ENCODE measurements at places on chromosomes 11 and 22.

GRCh38 chr11:35873721-35874120, 70.1 kb upstream of the LDLRAD3 start:
- DNase-seq, result no peak

DNA sequence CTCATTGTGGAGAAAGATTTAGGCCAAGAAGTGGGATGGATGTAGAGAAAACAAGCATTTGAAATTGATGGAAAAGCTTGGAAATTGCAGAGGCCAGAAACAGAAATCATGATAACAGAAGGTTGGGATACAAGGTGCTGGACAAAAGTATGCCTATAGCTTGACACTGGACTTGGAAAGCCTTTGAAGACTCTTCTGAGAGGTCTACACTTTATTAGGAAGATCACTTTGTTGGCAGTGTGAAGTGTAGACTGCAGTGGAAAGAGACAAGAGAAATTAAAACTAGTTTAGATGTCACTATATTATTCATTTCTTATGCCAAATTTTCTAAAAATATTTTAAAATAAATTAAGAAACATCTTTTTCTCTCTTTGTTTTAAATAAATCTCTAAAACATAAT, 59.1 kb downstream of the KIF18A start:
- DNase-seq, result no peak

- DNase-seq, result no peak
These were observed 423.9 kb upstream of the CHORDC1 start for GRCh38 chr11:90646706-90647105.

- DNase-seq, result peak; percentile 60
These were observed 646 bp downstream of the NCAPD3 start for GRCh38 chr11:134223121-134223520.

DNA sequence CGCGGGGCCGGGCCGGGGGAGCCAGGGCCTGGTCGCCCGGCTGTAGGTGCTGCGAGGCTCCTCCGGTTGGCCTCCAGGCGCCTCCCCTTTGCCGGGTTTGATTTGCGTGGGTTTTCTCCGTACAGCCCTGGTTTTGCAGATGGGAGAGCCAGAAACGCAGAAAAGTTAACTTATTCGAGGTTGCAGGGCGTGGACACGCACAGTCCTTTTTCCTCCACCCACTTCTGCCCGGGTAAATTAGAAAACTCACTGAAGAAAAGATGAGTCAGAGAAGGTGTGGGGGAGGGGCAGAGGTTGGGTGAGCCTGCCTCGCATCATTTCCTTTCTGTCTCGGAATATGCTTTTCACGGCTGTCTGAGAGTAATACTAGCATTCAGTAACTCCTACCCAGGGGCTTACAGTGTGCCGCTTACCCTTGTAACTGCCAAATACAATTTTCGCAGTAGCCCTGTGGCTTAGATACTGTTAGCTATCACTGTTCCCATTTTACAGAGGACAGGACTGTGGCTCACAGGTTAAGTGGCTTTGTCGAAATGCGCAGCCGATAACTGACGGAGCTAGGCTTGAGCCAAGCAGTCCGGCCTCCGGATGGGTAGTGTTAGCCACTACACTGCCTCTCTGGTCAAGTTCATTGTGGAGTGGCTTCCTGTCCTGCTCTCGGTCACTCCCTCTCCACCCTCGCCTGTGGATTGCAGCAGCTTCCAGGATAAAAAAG, 812 bp downstream of the FADD start:
- peak; percentile 80 for DNase-seq

- DNase-seq, result no peak
These were observed 1.6 kb downstream of the MARK2 start for GRCh38 chr11:63840356-63841060.

DNA sequence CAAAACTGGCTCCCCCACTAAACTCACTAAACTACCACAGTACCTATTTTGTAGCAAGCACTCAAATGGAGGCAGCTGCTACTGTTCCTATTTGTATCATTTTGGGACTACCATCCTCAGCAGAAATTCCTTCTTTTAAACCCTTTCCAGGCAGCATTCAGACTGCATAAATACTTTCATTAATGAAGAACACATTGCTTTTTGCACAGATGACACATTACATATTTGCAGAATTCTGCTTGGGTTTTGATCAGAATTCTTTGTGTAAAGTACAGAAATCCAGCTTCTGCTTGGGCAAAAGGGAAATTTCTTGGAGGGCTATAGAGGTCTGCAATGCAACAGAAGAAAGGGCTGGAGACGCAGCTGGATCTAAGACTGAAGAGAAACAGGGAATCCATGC, 24.2 kb downstream of the RBX1 start:
- no peak for DNase-seq

DNA sequence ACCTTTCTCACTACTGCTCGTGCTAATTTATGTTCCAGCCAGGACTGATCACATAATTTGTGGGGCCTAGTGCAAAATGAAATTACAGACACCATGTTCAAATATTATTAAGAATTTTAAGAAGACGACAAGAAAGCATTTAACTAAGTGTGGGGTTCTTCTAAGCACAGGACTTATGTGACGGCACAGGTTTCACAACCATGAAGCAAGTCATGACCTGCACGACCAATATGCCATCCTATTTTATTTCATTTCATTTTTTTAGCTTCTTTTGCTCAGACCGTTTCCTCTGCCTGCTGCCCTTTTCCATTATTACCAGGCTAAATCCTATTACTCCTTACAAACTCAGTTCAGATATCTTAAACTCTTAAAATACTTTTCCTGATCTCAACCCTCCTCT, 462.5 kb downstream of the AASDHPPT start:
- DNase-seq, result no peak

DNA sequence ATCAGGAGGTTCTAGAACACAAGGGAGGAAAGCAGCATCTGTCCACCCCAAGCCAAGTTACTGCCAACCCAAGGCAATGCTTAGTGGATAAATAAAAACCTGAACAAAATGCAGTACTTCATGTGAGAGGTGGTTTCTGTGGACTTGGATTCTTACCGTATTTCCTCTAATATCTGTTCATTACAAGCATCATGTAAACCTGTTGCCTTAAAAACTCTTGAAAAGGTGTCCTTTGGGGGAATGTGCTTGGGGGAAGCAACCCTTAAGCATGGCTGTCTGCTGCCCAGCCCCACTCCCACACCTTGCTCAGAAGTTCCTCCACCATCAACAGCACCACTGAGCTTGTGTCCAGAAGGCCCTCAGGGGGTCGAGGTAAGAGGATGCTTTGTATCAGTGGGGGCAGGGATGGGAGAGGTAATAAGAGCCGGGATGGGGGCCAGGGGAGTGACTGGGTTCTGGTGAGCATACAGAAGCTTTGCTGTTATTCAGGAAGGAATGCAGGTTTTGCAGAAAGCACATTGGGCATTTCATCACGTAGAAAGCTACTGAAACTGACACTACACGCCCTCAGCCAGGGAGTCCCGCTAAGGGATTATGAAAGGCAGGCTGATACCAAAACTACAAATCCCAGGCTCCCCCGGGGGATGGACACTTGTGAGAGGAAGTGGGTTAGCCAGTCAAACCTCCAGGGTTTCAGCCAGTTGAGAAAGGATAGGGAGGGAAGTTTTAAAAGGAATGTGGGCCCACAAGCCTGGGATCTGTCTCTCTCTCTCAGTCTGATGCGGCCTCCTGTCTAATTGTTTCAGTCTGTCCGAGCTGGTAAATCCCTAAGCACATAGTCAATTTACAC, 52.0 kb downstream of the KCNJ1 start:
- DNase-seq, result peak; percentile 44

GRCh38 chr11:70557742-70558485, 159.6 kb downstream of the CTTN start:
- DNase-seq, result no peak

GRCh38 chr22:45450101-45450785, 36.8 kb downstream of the RIBC2 start:
- no peak for DNase-seq

- peak; percentile 4 for DNase-seq
These were observed 175.3 kb downstream of the IGLL1 start for GRCh38 chr22:23404689-23405365.

- DNase-seq, result no peak
These were observed 64.5 kb upstream of the EMID1 start for GRCh38 chr22:29141078-29141688.

DNA sequence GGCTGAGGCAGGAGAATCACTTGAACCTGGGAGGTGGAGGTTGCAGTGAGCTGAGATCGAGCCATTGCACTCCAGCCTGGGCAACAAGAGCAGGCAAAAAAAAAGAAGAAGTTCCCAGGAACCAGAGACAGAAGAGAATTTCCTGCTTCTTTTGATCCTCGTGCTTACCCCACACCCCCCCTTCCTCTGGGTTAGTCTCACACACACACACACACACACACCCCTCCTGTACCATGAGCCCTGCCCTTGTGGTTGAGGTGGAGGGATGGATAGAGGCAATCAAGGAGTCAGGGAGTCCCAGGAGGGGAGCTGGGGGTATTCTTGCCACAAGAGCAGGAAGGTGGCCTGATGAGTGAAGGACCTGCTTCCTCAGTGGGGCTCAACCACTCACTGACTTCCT, 4.1 kb upstream of the UBE2L6 start:
- DNase-seq, result peak; percentile 36

DNA sequence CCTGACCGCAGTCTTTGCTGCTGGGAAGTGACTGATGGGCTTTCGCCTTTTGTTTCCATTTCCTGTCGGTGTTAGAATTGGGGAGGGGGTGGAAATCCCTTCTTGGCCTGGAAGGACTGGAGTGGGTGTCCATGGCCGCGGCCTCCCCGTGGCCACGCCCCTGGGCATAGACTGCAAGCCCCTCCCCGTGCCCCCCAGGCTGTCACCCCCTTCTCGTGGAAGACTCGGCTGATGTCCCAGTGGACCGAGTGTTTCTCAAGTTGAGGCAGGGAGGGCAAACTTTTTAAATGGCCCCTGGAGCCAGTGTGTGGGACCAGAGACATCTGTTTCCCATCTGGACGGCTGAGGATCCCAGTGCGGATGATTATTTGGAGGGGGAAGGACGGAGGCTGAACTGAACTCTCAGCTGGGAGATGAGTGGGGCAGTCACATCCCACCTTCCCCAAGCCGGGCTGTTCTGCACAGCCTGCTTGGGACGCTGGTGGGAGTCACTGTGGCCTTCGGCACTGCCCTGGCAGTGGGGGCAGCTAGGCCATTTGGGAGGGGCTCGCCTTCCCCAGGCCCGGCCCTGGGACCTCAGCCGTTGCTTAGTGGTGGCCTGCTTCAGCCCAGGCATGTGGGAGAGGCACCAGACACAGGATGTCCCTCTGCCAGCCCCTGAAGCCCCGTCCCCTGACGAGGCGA, 1.6 kb downstream of the CD81 start:
- DNase-seq, result no peak

DNA sequence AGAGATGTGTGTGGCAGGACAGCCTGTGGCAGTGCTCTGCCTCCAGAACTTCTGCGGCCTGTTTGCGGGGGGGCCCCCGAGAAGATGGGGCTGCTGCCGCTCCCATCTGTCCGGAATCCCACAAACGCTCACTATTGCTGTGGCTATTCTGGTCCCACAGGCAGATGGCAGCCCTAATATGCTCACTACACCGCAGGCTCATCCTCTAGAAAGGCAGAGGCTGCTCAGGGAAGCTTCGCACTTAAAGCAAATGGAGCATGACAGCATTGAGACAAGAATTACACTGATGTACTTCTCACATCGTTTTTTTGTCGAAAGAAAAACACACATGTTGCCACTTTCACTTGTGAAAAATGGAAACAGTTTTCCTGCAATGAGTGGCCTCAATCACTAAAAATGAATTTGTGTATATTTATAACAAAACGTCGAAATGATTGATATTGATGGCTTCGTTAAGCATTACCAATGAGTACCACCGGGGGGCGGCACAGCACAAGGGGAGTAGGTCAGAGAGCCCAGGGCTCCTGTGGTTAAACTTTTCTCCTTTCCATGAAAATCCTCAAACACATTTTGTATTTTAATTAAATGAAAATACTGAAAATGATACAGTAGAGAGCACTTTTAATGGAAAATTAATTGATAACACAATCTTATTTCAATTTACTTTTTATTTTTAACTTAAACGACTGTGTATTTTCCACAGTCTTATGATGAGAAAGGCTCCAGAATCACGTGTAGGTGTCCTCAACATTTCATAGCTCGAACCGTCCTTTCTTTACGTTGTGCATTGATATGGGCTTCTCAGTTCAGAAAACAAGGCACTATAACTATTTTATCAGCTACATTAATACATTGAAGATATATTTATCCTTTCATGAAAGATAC, 69.1 kb downstream of the CTTN start:
- DNase-seq, result peak; percentile 72

- DNase-seq, result no peak
These were observed 107.6 kb upstream of the ASPHD2 start for GRCh38 chr22:26321469-26321913.

DNA sequence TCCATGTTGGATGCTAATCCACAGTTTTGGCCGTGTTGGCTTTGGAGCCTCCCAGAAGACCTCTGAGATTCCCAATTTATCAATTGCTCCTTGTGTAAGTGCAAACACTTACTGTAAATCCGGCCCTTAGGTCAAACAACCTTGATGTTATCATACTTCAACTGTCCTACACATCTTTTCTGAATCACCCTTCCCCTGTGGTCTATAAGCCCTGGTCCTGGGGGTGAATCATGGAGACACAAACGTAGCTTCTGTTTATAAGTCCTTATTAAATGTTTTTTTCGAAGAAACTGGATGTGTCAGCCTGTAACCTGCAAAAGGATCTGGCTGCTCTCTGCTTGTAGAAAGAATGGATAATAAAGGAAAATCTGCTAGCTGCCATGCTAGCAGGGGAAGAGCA, 1.7 kb upstream of the IL10RA start:
- no peak for DNase-seq

DNA sequence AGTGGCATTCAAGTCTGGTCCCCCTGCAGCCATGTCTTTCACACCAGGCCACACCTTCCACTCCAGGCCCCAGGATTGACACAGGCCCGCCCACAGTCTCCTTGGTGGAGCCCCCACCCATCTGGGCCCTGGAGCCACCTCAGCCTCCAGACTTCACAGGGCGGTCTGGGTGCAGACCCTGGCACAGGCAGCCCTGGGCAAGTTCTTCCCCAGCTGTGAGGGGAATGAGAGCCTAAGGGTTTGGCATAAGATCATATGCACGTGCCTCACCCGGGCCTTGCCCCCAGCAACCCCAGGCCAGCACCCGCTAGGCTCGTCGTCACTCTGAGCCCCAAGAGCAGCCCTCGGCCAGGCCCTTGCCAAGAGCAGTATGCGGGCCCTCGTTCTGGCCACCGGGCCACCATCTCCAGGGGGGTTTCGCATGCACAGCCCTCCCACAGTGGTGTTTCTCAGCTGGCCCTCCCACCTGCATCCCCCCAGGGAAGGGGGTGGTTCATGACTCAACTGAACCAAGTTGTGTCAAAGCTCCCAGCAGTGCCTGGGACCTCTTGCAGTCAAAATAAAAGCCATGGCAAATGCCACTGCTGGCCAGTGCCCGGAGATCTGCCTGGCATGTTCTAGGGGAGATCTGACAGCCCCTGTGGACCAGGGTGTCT, 70.4 kb upstream of the KCNQ1OT1 start:
- no peak for DNase-seq

All from suppressor macrophage (primary cell).